NCI-H526 (cell line): ENCODE measurements at places on chromosomes 7 and 10.

GRCh38 chr10:26412932-26413331, 25.2 kb upstream of the APBB1IP start:
- DNase-seq = no peak

- no peak for DNase-seq
Measured at GRCh38 chr7:133859231-133859630, 267.9 kb upstream of the LRGUK start.

DNA sequence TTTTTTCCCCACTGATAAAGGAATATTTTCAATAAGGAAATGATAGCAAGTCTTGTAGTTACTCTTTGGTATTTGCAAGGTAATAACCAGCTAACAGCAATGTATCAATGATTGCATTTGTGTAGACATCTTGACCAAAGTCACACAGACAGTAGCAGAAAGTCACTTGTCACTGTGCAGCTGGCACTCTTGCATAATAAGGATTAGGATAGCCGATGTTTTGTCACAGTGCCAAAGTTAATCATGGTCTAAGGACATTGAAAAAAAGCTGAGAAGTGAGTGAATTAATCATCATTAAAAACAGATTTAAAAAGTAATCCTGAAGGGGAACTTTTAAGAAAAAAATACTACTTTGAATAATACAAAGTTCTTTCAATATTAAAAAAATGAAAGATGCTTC, 834.3 kb upstream of the C7orf33 start:
- no peak for DNase-seq

DNA sequence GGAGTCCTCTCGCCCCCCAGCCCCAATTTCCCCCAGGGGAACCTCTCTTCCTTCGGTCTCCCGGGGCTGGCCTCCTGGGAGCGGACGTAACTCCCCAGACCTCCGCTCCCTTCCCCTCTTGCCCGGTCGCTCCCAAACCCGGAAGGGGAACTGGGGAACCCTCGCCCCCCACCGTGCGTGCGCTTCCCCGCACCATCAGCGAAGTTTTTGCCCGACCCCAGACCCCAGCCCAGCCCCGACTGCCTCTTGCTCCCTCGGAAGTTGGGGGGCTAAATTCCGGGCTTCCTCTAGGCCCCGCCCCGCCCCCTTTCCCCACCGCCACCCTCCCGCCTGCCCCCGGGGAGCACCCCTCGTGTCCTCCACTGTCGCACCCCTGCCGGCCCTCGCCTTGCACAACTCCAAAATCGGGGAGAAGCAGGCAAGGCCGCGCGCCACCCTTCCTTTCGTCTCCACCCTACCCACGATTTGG, 436 bp downstream of the GNB2 start:
- no peak for DNase-seq
